ENCODE measurements at places on chromosomes 6 and 20.

GRCh38 chr20:15612198-15612597 lies 961.0 kb downstream of the KIF16B start:
- no peak overlapping the region for H3K4me3 ChIP-seq
- no peak overlapping the region for H3K27ac ChIP-seq
- no peak for DNase-seq
- H3K27me3 ChIP-seq, result no peaks in the 10 kb centered on the region
- no peaks in the 10 kb centered on the region for H3K36me3 ChIP-seq
- no peaks in the 10 kb centered on the region for H3K4me1 ChIP-seq

GRCh38 chr20:15395457-15395856 lies 1058.0 kb upstream of the FLRT3 start:
- no peaks in the 10 kb centered on the region for H3K36me3 ChIP-seq
- H3K4me3 ChIP-seq, result no peak overlapping the region
- no peaks in the 10 kb centered on the region for H3K4me1 ChIP-seq
- H3K27me3 ChIP-seq, result no peaks in the 10 kb centered on the region

GRCh38 chr6:33607784-33608161 lies 13.3 kb upstream of the ITPR3 start:
- DNase-seq, result no peak
- H3K27me3 ChIP-seq, result no peaks in the 10 kb centered on the region
- no peaks in the 10 kb centered on the region for H3K36me3 ChIP-seq
- no peaks in the 10 kb centered on the region for H3K4me1 ChIP-seq
- H3K4me3 ChIP-seq, result no peak overlapping the region

- no peaks in the 10 kb centered on the region for H3K4me1 ChIP-seq
- H3K27me3 ChIP-seq, result no peaks in the 10 kb centered on the region
- no peak overlapping the region for H3K27ac ChIP-seq
- no peaks in the 10 kb centered on the region for H3K36me3 ChIP-seq
- H3K4me3 ChIP-seq, result no peak overlapping the region
- DNase-seq, result no peak
Measured at GRCh38 chr6:162940426-162940825, 212.7 kb downstream of the PACRG start.

- no peak overlapping the region for H3K4me3 ChIP-seq
- H3K27ac ChIP-seq, result peak overlapping the region; percentile 87
- no peaks in the 10 kb centered on the region for H3K36me3 ChIP-seq
- peaks cover 32% of the 10 kb centered on the region for H3K4me1 ChIP-seq
- no peak for DNase-seq
Measured at GRCh38 chr6:139251045-139251690, 40.6 kb downstream of the TXLNB start.

DNA sequence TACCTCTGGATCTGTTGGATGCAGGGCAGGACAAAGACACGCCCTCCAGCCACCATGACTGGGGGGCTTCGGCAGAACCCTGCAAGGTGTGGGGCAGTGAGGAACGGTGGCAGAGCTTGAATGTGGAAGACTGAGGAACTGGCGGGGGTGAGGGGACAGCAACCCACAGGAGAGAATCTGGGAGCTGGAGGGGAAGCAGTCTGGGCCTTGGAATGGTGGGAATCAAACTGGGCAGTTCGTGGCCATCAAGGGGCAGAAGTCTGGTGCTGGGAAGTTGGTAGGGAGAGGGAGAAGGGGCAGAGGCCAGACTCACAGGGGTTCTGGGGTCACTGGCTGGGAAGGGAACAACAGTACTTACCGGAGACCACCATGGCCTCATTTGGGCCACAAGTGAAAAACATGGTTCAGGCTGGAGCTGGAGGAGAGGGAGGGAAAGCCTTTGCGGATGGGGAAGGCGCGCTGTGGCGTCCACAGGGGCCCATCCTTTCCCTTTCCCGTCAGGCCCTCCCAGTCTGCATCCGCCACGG lies 635 bp downstream of the FLOT1 start:
- peaks cover 50% of the 10 kb centered on the region for H3K36me3 ChIP-seq
- peak overlapping the region; percentile 91 for H3K4me3 ChIP-seq
- peaks cover 45% of the 10 kb centered on the region for H3K4me1 ChIP-seq
- no peaks in the 10 kb centered on the region for H3K27me3 ChIP-seq
- no peak for DNase-seq

DNA sequence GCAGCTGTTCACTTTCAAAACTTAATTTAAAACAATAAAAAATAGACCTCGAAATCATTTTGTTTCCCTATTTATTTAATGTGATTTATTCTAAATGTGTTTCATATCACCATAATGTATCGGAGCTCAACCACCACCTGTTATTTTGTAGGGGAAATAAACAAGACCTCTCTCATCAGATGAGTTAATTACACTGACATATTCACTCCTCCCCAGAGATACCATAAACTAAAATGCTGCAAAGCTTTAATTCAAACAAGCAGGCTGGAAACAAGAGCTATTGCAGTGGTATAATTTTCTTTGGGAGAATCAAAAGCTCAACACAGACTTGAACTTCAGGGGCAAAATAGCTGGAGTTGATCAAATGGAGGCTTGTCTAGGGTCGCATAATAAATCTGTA lies 303.5 kb upstream of the TSHZ2 start:
- no peak overlapping the region for H3K27ac ChIP-seq
- peaks cover 3% of the 10 kb centered on the region for H3K36me3 ChIP-seq
- no peak overlapping the region for H3K4me3 ChIP-seq
- DNase-seq, result no peak
- H3K4me1 ChIP-seq, result no peaks in the 10 kb centered on the region

DNA sequence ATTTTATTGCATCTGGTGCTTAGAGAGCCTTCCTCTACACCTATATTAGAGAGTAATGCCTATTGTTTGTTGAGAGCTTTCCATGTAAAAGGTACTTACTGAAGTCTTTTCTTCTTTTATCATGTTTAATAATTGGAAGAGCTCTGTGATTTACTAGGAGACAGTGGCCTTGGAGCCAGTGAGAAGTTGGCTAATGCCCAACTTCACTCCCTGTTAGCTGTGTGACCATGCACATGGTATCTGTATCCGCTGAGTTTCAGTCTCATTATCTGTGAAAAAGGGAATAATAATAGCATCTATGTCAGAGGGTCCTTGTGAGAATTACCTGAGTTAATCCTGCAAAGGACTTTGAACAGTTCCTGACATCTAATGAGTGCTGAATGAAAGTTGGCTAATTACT lies 105.0 kb downstream of the CD109 start:
- no peaks in the 10 kb centered on the region for H3K4me1 ChIP-seq
- no peak for DNase-seq
- H3K36me3 ChIP-seq, result peaks cover 3% of the 10 kb centered on the region
- no peaks in the 10 kb centered on the region for H3K27me3 ChIP-seq

- peak overlapping the region; percentile 69 for H3K27ac ChIP-seq
- peaks cover 13% of the 10 kb centered on the region for H3K36me3 ChIP-seq
- H3K4me1 ChIP-seq, result peaks cover 52% of the 10 kb centered on the region
- no peaks in the 10 kb centered on the region for H3K27me3 ChIP-seq
- H3K4me3 ChIP-seq, result peak overlapping the region; percentile 6
Measured at GRCh38 chr6:118659513-118660217, 8.3 kb upstream of the CEP85L start.

DNA sequence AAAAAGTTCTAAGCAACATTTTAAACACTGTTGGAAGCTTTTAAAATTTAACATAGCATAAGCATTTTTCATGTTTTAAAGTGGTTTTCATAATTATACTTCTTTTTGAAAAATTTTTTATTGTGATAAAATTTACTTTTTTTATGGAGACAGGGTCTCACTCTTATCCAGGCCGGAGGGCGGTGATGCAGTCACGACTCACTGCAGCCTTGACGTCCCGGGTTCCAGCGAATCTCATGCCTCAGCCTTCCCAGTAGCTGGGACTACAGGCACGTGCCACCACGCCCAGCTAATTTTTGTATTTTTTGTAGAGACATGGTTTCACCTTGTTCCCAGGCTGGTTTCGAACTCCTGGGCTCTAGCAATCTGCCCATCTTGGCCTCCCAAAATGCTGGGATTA lies 46.1 kb upstream of the TULP4 start:
- H3K27ac ChIP-seq, result no peak overlapping the region
- H3K4me1 ChIP-seq, result peaks cover 12% of the 10 kb centered on the region
- H3K36me3 ChIP-seq, result peaks cover 3% of the 10 kb centered on the region

- peaks cover 20% of the 10 kb centered on the region for H3K4me1 ChIP-seq
- no peaks in the 10 kb centered on the region for H3K27me3 ChIP-seq
- peaks cover 25% of the 10 kb centered on the region for H3K36me3 ChIP-seq
- peak overlapping the region; percentile 98 for H3K4me3 ChIP-seq
- no peak for DNase-seq
- H3K27ac ChIP-seq, result peak overlapping the region; percentile 100
Measured at GRCh38 chr20:23349338-23350195, 1.0 kb upstream of the NXT1 start.

DNA sequence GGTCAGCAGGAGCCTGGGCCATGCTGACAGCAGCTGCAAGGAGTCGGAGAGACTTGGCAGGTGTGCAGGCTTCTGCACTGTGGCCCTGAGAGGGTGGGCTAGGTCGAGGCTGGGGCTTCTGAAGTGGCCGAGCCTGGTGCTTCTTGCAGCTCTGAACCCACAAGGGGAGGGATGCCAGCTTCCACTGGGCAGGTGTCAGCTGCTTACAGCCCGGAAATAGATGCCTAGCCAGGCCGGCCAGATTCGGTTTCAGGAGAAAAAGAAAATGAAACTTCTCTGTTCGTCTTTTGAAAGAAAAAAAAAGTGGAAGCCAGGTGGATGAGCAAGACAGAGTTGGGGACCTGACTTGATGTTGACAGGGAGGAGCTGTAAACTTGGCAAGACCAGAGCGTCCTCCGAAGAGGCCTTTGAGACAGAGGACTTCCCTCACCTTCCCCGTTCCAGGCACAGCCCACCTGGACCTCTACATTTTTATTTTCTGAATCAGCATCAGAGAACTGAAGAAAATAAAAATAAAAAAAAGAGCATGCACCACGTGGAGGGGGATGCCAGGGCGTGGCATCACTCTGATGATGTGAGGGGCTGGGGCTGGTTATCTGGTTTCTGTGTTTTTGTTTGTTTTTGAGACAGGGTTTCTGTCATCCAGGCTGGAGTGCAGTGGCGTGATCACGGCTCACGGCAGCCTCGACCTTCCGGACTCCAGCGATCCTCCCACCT lies at the start of gene ZBP1:
ZBP1 (minus strand) TSS at position 153 of the 717 bp plus-strand sequence; CDS start at position 22, 131 bp downstream.
- H3K4me1 ChIP-seq, result peaks cover 58% of the 10 kb centered on the region
- peak within 1 kb of the TSS; percentile 95 for H3K27ac ChIP-seq
- H3K36me3 ChIP-seq, result peaks cover 35% of the 10 kb centered on the region
- DNase-seq, result no peak
- peak within 1 kb of the TSS; percentile 80 for H3K4me3 ChIP-seq

DNA sequence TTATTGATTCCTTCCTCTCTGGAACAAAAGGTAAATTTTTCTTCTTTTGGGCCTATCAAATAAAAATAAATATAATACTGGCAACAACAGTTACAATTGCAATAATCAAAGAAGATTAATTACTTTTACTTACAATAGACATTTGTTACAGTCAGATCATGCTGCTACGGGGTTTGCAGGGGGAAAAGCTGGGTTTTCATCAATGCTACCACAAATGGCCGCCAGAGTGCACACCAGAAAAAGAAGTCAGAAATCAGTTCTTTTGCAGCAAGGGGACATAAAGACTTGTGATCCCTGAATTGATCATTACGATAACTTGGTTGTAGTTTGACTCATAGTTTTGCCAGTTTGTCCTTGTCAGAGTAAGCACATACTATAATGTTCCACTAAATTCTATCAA lies 714.5 kb upstream of the EYS start:
- no peak overlapping the region for H3K4me3 ChIP-seq
- no peak overlapping the region for H3K27ac ChIP-seq
- H3K27me3 ChIP-seq, result no peaks in the 10 kb centered on the region
- H3K4me1 ChIP-seq, result no peaks in the 10 kb centered on the region
- no peaks in the 10 kb centered on the region for H3K36me3 ChIP-seq

DNA sequence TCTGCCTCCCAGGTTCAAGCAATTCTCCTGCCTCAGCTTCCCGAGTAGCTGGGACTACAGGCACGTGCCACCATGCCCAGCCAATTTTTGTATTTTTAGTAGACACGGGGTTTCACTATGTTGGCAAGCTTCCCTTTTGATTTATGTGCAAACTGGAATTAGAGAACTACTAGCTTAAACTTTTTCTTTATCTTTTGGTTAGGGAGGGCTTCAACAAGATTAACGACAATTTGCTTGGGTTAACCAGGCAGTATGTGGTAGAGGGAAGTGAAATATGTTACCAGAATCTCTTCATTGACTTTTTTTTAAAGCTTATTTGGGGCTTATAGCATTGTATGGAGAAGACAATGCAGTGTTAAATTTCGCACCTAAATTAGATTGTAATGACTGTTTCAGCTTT lies 9.0 kb downstream of the MYO6 start:
- H3K27ac ChIP-seq, result no peak overlapping the region
- H3K36me3 ChIP-seq, result peaks cover 3% of the 10 kb centered on the region
- no peak overlapping the region for H3K4me3 ChIP-seq
- H3K4me1 ChIP-seq, result peaks cover 6% of the 10 kb centered on the region

DNA sequence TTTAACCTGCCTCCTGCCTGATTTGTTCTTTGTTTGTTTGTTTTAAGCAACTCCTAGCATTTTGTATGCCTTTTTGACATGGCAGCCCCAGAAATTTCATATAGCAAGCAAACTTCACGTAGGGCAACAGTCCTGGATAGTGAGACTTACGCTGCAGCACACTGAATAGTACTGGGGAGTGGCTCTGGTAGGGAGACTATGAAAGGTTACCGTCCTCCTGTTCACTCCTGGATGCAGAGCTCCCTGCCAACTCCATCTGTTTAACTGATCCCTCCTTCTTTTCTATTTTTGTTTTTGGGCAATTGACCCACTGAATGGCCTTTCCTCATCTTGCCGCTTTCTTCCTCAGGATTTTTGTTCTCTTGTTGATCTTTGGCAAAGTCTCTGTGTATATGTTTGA lies 44.5 kb upstream of the BMP6 start:
- DNase-seq, result no peak
- H3K4me1 ChIP-seq, result no peaks in the 10 kb centered on the region
- no peak overlapping the region for H3K4me3 ChIP-seq
- H3K27ac ChIP-seq, result no peak overlapping the region
- no peaks in the 10 kb centered on the region for H3K36me3 ChIP-seq

DNA sequence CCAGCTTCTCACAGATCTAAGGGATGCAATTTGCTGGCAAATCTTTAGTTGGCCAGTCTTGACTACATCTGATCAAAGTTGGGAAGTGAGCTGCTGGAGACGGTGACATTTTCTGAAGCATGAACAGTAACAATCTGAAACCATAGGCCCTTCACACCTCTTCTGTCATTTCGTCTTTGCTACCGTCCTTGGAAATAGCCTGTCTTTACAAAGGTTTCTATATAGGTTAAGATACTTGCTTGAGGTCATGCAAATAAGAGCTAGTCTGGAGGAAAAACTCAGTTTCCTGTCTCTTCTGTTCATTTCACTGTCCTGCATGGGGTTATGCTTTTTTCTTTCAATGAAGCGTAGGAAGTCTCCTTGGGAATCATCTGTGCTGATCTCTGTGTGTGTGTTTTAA lies 55.6 kb downstream of the CARMIL1 start:
- H3K36me3 ChIP-seq, result peaks cover 1% of the 10 kb centered on the region
- H3K27ac ChIP-seq, result no peak overlapping the region
- peaks cover 4% of the 10 kb centered on the region for H3K4me1 ChIP-seq
- DNase-seq, result no peak
- H3K4me3 ChIP-seq, result no peak overlapping the region

- peaks cover 4% of the 10 kb centered on the region for H3K36me3 ChIP-seq
- H3K27ac ChIP-seq, result no peak overlapping the region
Measured at GRCh38 chr20:58719258-58719657, 26.7 kb downstream of the NPEPL1 start.

DNA sequence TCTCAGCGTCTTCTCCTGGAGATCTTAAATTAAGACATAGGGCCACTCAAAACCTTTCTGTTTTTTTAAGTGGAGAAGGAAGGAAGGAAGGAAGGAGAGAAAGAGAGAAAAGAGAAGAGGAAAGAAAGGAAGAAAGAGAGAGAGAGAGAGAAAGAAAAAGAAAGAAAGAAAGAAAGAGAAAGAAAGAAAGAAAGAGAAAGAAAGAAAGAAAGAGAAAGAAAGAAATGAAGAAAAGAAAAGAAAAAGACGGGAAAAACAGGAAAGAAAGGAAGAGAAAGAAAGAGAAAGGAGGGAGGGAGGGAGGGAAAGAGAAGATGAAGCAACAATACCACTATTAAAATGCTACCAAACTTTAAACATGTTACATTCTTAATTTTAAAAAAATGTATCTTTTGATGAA lies 336.5 kb upstream of the ARID1B start:
- H3K4me1 ChIP-seq, result no peaks in the 10 kb centered on the region
- H3K4me3 ChIP-seq, result no peak overlapping the region

Data from central memory CD8-positive, alpha-beta T cell (primary cell).